ENCODE measurements at places on chromosomes 4 and X.

GRCh38 chr4:8639777-8640720, 47.5 kb downstream of the CPZ start:
- no peak for DNase-seq

- DNase-seq: no peak
These were observed 20.1 kb downstream of the KIAA0232 start for GRCh38 chr4:6802626-6803025.

DNA sequence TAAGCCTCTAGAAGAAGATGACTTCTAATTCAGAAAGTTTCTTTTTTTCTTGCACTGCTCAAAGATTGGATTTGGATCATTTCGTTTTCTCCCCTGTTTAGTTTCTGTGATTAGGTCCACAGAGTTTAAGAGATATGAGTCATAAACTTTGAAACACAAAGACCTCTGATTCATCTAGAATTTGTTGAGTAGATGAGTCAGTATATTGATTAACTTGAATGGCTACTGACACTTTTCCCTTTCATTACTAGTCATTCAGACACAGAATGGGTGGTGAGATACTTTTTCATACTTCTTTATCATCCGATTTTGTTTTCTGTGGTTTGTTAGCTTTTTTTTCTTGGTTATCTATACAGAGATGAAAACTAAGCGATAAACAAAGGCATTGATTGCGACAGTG, 34.1 kb upstream of the AFF2 start:
- no peak for DNase-seq

DNA sequence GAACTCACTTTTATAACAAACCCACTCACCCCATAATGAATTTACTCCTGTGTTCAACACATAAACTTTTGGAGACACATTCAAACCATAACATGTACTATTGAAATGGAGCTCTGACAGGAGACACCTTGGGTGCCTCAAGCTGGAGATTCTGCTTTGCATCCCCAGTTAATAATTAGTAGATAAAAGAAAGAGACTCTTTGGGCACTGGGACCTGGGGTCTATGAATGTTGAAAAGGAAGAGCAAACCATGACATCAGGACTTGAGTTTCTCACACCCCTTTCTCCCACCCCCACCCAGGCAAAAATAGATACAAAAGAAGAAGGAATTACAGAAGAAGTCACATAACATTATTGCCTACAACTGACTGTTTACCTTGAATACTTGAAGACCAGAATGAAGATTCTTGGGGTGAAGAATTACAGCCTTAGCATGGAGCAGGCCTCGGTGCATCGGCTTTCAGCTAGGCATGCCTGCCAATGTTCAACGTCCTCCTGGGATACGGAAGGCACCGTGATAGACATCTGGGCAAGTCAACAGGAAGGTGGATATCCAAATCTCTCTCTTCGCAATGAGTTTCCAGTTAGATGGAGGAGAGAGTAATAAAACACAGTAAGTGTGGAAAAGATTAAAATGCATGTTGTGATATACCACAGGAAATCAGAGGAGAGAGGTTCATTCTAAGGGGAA, 316.0 kb downstream of the TRIML1 start:
- DNase-seq: no peak

- DNase-seq: no peak
These were observed 28.3 kb downstream of the CYTL1 start for GRCh38 chr4:4990857-4991540.

DNA sequence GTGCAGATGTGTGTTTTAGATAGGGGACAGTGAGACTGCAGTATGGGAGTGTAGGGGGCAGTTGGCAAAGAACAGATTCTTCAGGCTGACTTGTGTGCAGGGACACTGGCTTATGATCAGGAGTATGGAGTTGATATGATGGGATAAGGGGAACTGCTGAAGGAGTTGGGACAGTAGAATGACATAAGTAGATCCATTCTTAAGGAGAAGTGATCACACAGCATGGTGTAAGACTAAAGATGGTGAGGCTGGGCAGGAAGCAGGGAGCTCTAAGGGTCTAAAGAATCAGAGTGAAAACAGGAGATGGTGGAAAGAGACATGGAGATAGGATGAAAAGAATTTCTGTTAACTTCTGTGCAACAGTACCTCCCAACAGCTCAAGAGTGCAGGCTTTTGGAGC, 70.7 kb downstream of the REELD1 start:
- no peak for DNase-seq

DNA sequence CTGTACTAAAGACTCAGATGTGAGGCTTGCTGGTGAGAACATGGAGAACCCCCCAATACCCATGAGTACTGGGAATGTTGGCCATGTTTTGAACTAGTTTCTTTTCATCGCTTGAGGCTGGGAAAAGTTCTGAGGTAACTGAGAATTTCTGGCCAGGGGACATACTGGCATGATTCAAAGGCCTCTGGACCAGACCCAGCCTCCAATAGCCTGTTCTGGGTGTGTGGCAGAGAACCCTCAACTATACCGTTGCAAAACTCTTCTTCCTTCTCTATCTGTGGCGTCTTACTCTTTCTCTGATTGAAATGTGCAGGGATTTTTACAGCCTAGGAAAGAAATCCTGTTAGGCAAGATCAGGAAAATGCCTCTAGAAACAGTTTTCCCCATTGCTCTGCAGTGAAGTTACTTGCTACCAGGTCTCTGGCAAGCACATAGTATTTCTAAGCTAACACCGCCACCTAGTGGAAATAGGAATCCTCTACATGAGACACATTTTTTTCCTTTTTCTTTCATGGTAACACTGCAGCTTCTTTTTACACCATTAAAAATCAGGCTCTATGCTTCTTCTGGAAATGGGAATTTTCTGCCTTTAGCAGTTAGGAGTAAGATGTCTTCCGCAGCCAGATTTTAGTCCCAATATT, 170.7 kb upstream of the ZCCHC13 start:
- peak; percentile 32 for DNase-seq

DNA sequence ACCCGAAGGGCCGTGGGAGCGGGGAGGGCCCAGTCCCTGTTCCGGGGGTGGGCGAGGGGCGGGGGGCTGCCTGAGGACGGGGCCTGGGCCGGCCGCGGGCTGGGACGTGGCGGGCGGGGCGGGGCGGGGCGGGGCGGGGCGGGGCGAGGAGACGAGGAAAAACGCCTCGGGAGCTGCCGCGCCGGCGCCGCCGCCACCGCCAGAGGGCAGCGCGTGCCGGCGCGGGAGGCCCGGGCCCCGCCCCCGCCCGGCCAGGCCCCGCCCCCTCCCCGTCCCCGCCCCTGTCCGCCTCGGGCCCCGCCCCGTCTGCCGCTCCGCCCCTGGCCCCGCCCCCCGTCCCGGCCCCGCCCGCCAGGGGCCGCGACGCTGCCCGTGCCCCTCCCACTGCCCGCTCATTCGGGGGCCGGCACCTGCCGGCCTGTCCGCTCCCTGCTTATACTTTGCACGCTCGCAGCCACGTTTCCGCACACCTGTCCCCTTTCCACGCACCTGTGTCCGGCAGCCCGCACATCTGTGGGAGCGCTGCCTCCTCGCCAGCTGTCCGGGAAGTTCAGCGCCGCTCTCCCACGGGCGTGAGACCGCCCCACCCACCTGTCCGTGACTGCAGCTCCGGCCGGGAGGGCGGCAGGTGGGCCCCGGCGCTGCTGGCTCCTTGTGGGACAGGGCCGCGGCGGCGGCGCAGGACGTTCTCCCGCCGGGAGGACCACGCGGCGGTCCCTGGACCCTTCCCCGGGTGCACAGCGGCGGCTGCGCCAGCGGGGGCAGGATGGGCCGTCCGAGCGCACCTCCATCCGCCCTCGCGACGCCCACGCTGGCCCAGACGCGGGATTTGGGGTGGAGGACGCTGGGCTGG, 1.7 kb upstream of the FGFRL1 start:
- no peak for DNase-seq

DNA sequence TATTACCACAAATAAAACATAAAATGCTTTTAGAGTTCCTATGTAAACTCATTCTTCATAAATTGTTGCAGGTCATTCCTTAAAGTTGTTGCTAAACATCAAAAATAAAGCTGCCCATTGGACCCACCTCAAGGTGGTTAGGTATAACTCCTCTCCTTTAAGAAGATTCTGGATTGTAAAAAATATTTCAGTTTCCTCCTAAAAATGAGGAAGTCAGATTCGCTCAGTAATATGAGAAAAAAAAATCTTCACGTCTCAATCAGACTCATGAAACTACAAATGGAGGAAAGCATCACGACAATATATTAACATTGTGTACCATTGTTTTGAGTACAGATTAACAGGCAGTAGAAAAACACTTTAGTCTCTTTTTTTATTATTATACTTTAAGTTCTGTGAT, 105.9 kb downstream of the DDX60 start:
- no peak for DNase-seq

DNA sequence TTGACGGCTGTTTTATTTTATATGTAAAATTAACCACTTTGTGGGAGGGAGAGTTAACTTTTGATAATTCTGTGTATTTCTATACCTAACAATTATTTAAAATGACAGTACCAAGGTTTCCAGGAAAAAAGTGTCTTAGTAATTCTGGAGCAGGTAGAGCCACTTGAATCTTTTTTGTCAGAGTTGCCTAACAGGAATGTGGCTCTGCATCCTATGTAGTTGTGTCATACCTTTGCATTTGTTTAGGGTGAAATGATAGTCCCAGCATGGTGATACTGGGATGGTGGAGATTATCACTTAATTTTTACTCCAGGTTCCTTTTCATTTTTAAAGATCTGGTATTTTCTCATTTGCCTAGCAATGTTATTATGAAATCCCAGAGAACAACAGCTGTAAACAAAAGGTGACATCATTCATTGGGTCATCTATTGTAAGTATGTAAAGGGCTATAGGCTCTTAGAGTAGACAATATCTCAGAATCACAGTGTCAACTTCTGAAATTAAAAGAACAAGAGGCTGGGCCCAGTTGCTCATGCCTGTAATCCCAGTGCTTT, 9.6 kb downstream of the SGMS2 start:
- no peak for DNase-seq

DNA sequence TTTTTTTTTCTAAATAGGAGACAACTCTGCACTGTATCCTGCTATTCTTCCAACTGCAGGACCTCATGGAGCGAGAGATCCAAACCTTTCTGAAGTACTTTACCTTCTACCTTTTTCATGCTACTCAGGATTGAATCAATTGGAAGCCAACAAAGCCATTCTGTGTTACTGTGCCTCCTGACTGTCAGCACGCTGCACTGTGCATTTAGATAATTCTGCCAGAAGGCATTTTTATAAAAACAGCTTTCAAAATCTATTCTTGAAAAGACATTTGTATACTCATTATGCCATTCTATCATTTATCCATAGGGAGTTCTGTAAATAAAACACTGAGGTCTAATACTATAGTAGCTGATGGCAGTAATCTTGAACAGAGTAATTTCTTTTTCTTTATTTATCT, 142.8 kb downstream of the SLIT2 start:
- no peak for DNase-seq

DNA sequence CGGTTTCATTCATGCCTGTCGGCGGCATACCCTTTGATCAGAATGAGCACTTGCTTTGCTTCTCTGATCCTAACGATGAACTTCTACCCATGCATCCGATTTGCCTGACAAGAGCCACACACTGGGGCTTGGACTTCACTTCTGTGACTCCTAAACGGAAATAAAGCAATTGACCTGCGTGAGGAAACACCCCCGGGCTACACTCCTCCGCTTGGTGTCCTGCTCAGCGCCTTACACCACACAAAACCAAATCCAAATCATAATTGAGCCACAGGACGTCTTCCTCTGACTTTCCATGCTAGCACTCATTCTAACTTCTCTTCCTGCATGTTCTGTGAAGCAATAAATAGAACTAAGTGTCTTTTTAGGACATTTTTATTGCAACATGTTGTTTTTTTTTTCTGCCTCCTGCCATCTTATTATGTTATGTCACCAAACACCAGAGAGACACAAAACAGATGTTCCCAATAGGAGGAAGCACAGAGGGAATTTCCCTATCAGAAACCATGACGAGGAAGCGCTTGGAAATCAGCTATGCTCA, 110.8 kb upstream of the FAM9B start:
- DNase-seq: no peak

DNA sequence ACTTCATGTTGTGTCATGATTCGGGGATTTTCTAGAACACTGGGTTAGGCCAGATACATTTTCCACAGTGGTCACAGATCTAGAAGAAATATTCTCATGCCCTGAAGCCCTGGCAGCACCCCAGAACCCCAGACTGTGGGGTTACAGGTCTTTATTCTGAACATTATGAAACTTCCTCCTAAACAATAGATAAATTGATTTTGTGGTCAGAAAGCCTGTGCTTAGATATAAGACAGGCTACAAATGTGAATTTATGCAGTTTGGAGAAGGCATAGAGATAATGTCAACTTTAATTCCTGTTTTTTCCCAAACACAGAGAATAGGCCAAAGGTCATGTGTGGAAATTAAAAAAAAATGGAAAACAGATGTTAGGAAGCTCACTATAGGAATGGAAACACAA, 492.9 kb downstream of the SPRY1 start:
- DNase-seq: no peak

DNA sequence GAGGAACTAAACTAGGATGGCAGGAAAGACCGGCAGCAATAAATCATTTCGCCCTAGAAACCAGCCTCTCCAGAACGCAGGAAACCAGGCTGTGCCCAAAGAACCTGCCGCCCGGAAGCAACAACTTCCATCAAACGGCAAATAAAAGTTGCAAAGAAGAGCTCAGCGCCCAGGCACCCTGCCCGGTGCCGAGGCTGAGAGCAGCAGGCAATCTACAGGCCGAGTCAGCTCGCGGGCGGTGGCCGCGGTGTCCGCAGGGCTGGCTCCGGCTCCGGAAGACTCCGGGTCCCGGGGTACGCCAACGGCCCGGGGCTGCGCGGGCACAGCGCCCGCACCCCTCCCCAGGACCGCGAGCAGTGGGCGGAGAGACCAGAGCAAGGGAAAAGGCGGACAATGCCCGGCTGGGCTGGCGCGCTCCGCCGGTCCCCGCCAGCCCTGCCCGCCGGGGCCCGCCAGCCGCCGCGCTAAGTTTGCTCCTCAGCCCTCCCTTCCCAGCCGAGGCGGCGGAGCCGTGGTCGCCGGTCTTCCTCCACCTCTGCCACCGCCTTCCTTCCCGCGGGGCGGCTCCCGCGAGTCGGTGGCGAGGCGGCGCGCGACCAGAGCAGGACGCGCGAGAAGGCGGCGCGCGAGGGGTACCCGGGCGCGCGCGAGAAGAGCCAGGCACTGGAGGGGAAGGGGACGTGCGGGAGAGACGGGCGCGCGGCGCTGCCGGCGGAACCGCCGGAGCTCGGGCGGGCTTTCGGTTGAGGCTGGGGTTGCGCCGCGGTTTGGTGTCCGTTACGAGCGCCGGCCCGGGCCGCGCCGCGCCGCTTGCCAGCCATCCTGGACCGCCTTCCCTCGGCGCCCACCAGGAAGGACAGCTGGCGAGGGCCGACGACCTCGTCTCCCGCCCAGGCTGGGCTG, 733 bp downstream of the FRYL start:
- DNase-seq: peak; percentile 3

- peak; percentile 47 for DNase-seq
These were observed 10.3 kb upstream of the AKAP17A start for GRCh38 chrX:1581132-1581531.

- DNase-seq: no peak
These were observed 692.3 kb upstream of the HS3ST1 start for GRCh38 chr4:12120968-12121367.

Measured in NCI-H2107 (cell line).